Vagina (tissue), 2 donors: ENCODE measurements at places on chromosomes 4 and X.

- no peak for DNase-seq
Measured at GRCh38 chr4:88230969-88231771, 53.2 kb downstream of the PPM1K start.

- no peak for DNase-seq
Measured at GRCh38 chr4:153295131-153295755, 49.2 kb upstream of the MND1 start.

- no peak for DNase-seq
Measured at GRCh38 chr4:119643306-119644042, 14.9 kb upstream of the PDE5A start.

DNA sequence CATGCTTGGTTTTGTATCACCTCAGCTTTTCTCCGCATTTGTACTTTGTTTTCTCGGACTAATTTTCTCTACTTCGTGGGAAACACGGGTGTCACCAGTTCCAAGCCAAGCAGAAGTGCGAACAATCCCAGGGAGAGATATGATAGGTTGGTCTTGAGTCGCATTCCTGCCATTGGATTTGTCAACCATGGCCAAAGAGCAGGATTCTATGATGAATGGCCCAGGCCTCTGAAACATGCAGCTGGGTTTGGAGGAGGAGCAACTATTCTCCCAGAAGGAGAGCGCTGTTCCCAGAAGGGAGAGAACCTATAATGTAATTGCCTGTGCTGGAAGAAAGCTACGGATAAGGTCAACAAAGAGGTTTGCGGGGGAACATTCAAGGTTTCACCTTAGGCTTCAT, 10.3 kb upstream of the FGFBP1 start:
- no peak for DNase-seq

GRCh38 chrX:137031517-137032340, 2.1 kb downstream of the GPR101 start:
- no peak for DNase-seq

- no peak for DNase-seq
Measured at GRCh38 chr4:180828455-180829018, 1414.7 kb upstream of the TENM3 start.

DNA sequence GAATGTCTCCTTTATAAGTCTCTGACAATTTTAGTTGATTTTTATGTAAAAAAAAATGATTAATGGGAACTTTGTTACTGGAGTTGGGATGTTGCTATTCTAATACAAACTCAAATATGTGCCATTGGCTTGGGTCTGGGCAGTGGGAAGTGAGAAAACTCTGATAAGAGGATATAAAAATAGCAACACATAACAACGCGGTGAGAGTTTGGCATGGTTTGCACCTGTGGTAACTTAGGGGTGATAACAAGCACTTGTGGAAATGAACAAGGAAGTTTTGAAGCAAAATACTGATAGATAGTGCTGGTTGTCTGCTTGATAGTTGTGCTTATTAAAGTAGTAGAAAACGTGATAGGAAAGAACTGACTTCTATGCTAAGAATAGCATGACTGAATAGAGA, 743.3 kb upstream of the AGA start:
- DNase-seq = no peak

DNA sequence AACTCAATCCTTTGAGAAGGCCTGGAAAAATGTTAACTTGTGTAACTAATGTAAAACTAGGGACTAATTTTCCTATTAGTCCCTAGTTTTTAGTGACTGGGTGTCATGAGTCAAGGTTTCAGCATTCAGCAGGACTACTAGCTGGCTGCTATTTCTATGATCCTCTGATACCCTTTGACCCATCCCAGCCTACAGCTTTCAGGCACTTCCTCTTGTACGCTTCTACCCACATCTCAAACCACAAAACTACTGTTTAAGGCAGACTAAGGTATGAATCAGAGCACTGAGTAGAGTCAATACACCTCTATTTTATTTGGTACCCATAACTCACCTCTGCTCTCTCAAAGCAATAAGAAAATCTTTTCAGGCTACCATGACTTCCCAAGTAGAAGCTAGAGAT, 809.6 kb downstream of the PDHA2 start:
- no peak for DNase-seq

GRCh38 chr4:179071131-179071530, 1628.9 kb upstream of the AGA start:
- DNase-seq = no peak

- no peak for DNase-seq
Measured at GRCh38 chrX:23503835-23504539, 163.3 kb upstream of the PRDX4 start.

DNA sequence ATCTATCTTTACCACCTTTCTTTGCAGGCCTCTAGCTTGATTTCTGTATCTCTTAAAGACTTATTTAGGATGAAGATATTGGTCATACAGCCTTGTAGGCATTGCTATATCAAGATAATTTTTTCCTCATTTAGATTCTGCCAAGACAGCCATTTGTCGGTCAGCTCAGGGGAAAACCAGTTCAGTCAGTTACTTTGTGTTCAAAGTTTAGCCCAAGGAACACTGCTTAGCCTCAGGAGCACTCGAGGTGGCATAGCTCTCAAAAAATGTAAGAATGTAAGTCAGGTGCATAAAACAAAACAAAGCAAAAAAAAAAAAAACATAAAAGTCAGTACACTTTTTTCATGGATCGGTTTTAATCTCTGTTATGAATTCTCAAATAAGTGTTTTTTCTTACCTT, 43.4 kb downstream of the NRK start:
- DNase-seq = no peak

DNA sequence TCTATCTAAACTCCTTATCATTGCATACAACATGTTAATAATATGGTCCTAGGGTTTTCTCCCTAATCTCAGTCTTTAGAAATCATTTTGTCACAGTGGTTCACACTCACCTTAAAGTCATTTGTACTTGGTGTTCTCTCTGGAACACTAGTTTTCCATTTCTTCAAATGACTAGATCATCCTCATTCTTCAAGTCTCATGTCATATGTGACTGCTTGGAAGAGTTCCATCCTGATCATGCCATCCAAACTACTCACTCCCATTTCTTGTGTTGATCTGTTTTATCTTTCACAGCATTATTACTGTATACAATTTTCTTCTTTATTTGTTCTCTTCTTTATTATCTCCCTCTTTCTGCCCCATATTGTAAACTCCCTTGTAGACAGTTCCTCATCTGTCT, 66.5 kb downstream of the HTR2C start:
- DNase-seq = no peak

DNA sequence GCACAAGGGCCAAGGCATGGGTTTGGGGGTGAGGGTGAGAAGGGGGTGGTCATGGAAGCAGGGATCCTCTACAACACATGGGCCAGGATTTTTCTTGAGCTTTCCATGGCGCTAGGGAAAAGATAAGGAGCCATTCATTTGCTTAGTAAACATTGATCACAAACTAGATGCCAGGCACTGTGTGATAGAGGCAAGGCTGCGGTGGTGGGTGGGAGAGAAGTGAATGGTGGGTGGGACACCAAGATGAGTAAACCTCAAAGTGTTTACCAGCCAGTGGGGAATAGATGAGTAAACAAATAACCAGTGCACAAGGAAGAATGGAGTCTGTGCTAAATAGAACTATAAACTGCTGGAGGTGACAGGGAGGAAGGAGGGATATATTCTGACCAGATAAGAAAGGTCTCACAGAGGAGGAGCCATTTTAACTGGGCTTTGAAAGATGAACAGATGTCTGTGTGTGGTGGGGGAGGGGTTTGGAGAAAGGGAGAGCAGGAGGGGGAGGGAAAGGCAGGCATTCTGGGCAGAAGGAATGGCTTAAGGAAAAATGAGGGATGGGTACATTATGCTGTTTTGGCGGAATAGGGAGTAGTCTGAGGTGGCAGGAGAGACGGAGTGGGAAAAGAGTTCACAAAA, 48.0 kb upstream of the LAS1L start:
- no peak for DNase-seq

GRCh38 chrX:2301901-2302300, 198.9 kb downstream of the DHRSX start:
- DNase-seq = no peak

- no peak for DNase-seq
Measured at GRCh38 chrX:109830704-109831206, 97.7 kb upstream of the ACSL4 start.

- DNase-seq = no peak
Measured at GRCh38 chr4:181331214-181331613, 912.0 kb upstream of the TENM3 start.

DNA sequence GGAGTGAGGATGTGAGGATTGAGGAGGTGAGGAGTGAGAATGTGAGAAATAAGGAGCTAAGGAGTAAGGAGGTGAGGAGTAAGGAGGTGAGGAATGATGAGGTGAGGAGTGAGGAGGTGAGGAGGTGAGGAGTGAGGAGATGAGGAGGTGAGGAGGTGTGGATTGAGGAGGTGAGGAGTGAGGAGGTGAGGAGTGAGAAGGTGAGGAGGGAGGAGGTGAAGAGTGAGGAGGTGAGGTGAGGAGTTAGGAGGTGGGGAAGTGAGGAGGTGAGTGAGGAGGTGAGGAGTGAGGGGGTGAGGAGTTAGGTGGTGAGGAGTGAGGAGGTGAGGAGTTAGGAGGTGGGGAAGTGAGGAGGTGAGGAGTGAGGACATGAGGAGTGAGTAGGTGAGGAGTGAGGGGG, 74.8 kb upstream of the MXD4 start:
- DNase-seq = no peak

GRCh38 chrX:154368630-154369448, 5.6 kb downstream of the FLNA start:
- no peak for DNase-seq

DNA sequence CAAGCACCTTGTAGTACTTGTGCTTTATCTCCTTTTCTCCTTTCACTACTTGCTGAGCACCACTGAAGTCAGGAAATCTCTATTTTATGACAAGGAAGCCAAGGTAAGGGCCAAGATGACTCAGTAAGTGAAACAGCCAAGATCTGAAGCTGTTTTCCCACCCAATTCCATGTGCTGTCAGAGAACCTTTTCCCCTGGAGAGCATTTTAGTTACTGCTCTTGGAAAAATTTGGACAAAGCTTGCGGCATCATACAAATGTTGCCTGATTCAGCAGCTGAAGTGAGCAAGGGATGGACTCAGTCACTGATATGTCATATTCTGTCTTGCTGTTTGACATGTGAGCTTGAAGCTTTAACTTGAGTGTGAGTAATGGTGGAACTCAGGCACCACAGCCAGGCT, 391.4 kb downstream of the RAB28 start:
- DNase-seq = no peak

- no peak for DNase-seq
Measured at GRCh38 chr4:120139392-120139791, 72.7 kb upstream of the MAD2L1 start.

DNA sequence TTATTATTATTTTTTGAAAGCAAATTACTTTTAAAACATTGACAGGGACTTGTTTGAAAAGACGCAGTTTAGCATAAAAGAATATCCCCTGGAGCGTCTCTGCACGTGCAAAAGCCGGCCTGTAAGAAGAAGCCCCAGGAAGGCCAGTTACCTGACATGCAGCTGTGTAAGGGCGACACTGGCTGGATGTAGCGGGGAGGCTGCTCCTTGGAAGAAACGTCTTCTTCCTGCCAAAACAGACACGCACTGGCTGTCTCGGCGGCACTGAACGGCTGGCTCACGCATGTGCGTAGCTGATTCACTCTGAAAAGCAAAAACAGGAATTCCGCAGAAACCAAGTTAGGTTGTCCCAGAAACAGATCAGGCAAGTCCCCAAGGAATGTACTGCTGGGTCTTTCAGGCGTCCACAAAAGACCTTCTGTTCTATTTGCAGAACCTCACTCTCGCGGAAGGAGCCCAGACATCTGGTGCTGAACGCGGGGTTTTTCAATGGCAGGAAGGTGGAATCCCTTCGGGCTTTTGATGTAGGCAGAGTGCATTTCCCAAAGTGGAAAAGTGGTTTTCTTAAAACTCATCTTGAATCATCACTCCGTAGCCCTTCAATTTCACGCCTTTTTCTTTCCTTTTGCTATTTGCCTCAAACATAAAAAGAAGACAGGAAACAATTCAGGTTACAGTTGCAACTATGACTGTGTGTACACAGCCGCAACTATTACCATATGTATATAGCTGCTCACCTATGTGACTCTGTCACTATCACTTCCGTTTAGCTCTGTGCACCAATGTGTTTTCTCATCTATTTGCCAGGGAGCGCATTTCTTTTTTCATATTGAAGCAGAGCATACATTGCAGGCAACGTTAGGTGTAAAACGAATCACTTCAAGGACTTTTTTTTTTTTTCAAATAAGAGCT, 38.1 kb upstream of the ARSH start:
- no peak for DNase-seq

DNA sequence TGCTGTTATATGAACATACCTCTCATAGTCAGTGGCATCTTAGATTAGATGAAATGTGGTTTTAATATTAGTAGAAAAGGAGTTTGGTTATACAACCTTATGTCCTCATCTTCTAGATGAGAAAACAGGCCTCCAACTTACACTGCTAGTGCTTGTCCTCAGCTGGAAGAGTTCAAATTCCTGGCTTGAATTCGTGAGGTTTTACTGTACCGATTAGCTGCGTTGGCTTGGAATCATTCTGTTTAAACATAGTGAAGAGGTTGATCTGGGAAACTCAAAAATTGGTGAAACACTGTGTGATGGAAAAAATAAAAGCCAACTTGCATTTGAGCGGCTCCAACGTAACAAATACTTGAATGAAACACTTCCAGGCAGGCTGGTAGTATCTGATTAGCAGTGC, 81.0 kb downstream of the LNX1 start:
- DNase-seq = no peak

DNA sequence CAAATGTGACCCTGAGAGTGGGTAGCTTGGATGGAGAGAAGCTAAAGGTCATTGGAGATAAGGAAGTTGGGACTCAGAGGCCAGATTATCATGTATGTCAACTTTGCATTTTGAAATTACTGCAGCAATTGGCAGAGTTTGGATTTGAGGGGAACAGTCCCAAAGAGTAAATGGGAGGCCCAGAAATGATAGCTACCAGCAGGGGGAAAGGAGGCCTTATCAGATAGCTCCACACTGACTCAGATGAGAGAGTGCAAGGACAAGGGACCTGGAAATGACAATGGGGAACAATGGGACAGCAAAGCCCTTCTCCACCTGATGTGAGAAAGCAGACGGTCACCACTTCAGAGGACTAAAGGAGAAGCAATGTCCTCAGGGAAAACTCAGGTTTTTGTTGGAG, 201.5 kb upstream of the JADE1 start:
- DNase-seq = no peak

- no peak for DNase-seq
Measured at GRCh38 chr4:184343502-184344177, 126.0 kb upstream of the ENPP6 start.

DNA sequence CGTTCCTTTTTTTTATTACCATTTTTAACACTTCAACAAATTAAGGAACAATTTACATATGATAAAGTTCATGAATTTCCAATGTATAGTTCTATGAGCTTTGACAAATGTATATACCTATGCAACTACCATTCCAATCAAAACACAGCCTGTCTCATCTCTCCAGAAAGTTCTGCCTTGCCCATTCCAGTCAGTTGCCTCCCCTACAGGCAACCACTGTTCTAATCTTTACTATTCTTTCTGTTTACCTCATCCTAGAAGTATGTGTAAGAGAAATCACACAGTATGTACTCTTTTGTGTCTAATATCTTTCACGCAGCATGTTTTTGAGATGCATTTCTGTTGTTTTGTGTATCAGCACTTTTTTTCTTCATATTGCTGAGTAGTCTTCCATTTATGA, 224.9 kb downstream of the KIT start:
- DNase-seq = no peak
